ENCODE measurements at places on chromosomes 13 and 19.

DNA sequence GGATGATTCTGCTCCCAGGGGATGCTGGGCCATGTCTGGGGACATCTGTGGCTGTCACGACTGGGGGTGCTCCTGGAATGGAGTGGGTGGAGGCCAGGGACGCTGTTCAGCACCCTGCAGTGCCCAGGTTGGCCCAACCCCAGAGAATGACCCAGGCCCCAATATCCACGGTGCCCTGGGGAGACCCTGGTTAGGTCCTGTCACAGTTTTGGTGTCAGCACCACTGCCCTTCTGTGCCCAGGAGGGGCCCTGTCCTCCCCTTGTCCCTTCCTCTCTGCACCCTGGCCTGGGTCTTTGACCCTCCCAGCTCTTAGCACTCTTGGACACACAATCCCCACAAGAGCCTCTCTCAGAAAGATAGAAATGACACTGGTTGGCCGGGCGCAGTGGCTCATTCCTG is 85.3 kb downstream of the GADD45B start:
- DNase-seq = no peak

DNA sequence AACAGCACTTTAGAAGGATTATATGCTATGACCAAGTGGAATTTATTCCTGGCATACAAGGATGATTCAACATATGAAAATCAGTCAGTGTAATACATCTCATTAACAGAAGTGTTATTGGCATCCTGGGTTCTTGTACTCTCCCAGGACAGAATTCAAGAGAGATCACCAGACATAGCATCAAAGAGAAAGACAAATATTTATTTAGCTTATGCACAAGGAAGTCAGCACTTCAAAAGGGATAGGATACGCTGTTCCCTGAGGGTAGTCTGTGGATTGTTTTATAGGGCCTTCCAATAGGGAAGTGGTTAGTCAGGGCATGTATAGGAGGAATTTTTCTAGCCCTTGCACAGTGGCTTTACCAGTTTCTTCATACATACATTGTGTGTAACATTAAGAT is 1238.0 kb downstream of the PCDH17 start:
- no peak for DNase-seq

- no peak for DNase-seq
Measured at GRCh38 chr19:45668342-45668871, 386 bp downstream of the GIPR start.

- no peak for DNase-seq
Measured at GRCh38 chr13:35693134-35693784, 216.8 kb upstream of the MAB21L1 start.

Measured in stimulated activated CD8-positive, alpha-beta memory T cell treated with anti-CD3 and anti-CD28 coated beads, Interleukin-4, amount 100 ng/mL, for 4 hours (primary cell).